ENCODE measurements at places on chromosomes 1 and 21.

DNA sequence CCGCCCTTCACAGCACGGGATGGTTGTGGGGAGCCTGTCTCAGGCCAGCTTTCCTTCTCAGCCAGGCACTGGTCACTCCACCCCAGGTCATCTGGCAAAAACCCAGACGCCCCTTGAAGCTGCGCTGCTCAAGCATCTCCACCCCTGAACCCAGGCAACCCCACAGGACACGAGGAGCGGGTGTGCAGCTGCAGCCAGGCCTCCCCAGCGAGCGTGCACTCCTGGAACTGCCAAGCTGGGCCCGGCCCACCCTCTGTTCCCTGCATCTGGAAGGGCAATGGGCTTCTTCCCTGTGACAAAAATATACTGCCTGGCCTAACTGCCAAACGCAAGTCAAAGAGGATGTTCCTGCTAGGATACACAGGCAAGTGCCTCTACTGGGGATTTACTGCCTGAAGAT, 39.7 kb downstream of the SLC66A1 start:
- DNase-seq, result no peak

GRCh38 chr1:19563324-19564097, 78.2 kb upstream of the CAPZB start:
- DNase-seq, result no peak

- DNase-seq, result no peak
Measured at GRCh38 chr21:31566064-31566463, 93.4 kb upstream of the SOD1 start.

DNA sequence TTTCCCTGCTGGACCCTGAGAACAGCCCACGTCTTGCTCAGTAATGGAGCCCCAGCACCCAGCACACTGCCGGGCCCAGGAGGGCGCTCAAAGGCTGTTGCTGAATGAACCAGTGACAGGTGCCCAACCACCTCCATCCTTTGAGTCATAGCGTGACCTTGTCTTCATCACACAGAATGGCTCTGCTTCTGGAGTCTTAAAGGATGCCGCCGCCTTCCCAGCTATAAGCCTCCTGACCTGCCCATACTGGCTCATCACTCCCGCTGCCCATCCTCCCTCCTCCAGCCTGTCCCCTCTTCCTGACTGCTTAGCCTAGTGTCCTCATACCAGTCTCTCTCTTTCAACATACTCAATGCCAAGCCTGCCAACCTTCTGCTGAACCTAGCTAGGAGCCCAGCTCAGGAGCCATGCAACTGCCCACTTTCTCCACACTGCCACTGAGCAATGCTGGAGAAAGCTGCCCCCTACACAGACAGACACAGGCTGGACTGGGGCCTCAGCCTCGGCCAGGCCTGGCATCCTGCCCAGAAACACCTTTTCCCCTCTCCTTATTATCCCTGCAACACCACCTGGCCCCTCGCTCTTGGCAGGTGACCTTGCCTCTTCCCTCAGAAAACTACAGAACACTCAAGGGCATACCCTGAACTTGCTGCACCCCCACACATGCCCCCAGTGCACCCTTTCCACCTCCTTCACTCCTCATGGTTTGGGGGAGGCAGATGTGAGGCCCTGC, 14.1 kb downstream of the TTC39A start:
- no peak for DNase-seq

GRCh38 chr1:248752161-248753028, 3.2 kb downstream of the LYPD8 start:
- no peak for DNase-seq

DNA sequence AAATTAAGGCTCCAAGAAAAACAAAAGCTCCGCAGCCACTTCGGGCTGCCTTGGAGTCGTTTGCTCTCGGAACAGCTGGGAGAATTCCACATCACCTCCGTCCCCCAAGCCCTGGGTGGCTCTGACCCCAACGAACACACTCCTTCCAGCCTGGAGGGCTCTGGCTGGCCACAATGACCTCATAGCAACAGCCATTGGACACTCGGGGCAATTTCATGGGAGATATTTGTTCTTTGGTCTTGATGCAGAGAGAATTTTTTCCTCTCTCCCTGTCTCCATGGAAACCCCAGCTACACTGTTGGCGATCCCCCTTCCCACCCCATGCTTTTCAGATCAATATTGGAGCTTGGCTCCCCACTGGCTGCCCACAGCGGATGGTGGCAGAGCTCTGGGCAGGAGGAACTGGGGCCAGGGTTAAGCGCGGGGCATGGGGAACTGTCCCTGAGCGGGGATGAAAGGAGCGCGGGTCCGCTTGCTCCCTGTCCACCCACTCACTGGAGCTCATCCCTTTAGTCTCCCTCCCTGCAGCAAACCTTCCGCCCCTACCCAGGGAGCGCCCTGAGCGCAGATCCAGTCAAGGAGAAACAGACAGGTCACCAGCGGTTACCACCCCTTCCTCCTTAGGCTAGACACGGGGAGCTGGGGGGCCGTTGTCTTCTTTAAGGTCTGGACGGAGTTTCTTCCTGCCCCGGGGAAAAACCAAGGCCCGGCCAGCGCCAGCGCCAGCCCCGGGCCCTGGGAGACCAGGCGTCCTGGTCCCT, 1.2 kb downstream of the WNT4 start:
- DNase-seq, result no peak

- DNase-seq, result no peak
Measured at GRCh38 chr1:184061396-184062003, 10.0 kb downstream of the TSEN15 start.

DNA sequence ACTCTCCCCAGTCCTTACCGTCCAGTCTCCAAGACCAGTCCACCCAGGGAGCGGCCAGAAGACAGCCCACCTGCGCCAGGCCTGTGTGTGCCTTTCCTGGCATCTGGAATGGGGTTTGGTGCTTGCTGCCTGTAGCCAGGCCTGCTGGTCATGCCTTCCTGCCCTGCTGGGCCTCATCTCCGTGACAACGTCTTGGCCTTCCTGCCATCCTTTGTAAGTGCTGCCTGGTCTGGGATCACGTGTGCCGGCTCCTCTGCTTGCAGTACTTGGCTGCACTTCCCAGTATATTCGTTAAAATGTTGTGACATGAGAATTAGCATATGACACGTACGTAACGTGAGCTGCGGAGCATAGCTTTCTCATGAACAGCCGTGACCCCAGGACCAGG, 145.3 kb upstream of the COL6A1 start:
- DNase-seq, result no peak

GRCh38 chr21:16502273-16502672, 772.5 kb downstream of the USP25 start:
- DNase-seq, result no peak

GRCh38 chr1:17120481-17120877, 1.2 kb upstream of the PADI2 start:
- DNase-seq, result no peak

GRCh38 chr1:226482975-226483700, 65.4 kb upstream of the STUM start:
- no peak for DNase-seq

DNA sequence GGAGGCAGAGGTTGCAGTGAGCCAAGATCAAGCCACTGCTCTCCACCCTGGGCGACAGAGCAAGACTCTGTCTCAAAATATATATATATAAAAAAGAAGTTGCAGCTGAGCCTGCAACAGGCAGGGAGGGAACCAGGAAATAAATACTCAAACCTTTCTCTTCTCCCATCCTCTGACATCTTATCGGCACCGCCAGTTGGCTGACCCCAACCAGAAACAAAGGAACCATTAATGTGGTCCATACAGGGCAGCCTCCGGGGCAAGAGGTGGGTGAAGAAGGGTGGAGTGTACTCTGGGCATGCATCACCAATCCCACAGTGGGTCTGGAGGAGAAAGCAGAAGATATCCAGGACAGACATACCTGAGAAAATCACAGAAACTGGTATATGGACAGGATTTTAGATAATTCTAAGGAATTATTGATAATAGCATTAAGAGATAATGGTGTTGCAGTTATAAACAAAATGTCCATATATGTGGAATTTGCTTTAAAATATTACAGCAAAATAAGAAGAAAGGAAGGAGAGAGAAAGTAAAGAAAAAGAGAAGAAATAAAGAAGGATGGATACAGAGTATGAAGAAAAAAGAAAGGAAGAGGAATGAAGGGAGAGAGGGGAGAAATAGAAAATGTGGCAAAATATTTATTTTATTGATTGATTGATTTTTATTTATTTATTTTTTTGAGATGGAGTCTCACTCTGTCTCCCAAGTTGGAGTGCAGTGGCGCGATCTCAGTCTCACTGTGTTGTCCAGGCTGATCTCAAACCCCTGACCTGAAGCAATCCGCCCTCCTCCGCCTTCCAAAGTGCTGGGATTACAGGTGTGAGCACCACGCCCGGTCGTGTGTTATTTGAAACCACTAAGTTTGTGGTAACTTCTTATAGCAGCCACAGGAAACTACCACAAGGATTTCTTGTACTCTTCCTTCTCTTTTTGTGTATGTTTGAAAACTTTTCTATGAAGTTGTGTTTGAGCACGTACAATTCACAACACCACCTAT, 4.1 kb upstream of the PTAFR start:
- no peak for DNase-seq

GRCh38 chr1:45009956-45010854, 919 bp downstream of the HECTD3 start:
- DNase-seq, result no peak

DNA sequence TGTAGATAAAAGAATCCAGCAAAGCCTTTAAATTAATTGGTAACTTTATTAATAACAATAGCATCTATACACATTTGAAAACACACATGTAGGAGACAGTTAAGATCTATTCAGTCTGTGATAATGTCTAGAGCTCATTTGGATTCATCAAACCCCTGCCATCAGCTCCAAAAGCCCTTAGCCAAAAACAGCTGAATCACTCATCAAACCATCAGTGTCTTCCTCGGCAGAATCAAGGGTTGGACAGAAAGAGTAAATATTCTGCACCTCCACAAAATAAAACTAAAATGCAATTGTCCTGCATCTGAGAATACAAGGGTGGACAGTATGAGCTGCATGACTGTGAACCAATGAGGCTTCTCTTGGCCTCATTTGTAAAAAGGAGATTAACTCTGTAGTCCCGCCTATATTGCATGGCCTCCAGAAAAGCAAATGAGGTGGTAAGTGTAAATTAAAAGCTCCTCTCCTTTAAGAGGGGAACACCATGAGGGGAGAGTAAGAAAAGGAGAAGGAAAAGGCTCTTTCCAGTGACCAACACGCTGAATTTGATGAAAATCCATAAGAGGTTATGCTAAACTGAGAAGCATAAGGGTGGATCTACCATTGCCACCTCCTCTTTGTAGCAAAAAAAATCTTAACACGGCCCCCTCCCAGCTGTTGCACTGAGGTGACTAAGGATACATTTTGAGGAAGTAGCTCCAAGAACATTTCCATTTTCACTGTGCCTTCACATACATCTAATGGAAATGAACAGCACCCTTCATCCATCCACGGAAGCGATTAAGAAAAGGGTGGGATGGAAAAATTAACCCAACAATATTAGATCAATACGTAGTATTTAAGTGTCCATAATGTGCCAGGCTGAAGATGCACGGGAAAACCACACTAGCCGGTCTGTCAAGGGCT, 14.7 kb upstream of the BOLA1 start:
- no peak for DNase-seq

DNA sequence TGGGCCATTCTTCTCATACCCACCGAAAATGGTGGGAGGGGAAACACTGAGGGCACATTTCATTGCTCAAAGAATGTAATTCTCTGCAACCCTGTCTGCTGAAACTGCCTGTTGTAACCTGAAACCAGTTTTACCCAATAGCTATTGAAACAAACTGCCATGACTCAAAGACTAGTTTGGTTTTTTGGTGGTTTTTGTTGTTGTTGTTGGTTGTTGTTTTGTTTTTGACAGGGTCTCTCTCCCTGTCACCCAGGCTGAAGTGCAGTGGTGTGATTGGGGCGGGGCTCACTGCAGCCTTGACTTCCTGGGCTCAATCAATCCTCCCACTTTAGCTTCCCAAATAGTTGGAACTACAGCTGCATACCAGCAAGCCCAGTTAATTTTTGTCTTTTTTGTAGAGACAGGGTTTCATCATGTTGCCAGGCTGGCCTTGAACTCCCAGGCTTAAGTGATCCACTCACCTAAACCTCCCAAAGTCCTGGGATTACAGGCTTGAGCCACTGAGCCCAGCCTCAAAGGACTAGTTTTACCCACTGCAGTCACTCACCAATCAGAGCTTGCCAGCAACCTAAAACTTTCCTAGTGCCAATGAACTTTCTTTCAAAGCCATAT, 2.1 kb upstream of the IPP start:
- DNase-seq, result no peak

- DNase-seq, result no peak
Measured at GRCh38 chr1:174676856-174677255, 229.1 kb downstream of the GPR52 start.

DNA sequence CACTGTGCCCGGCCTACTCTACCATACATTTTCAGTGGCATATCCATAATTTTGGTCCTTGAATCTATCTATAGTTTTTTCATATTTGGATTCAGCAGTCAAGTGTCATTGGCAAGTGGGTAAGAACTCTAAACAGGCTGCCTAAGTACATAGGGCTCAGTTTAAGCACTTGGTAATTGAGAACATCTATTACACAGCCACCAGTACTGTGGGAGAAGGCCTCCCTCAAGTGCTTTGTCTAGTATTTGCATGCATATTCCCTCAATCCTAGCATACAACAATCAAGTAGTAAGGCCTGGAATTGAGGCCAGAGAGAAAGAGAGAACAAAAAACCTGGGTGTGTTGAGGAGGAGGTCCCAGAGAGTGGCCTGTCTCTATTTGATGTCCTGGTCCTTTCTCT, 325.2 kb downstream of the USP25 start:
- DNase-seq, result no peak

GRCh38 chr1:2499986-2500596, 24.0 kb downstream of the PLCH2 start:
- DNase-seq, result no peak

DNA sequence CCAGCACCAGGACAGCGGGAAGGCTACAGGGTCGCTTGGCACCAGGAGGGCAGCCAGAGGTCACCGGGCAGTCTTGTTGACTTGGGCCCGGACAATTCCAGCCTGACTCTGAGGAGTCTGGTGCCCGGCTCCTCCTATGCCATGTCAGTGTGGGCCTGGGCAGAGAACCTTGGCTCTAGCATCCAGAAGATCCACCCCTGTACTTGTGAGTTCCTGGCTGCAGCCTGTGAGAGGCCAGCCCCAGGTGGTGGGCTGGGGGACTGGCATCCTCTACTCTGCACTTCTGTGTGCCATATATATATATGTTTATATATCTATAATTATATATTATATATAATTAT, 11.6 kb upstream of the PTPN7 start:
- no peak for DNase-seq

GRCh38 chr1:45246760-45247159, 40.4 kb upstream of the ZSWIM5 start:
- no peak for DNase-seq

GRCh38 chr1:117051224-117052064, 8.7 kb upstream of the TTF2 start:
- DNase-seq, result no peak

GRCh38 chr1:157969697-157970485, 23.6 kb upstream of the KIRREL1 start:
- no peak for DNase-seq

GRCh38 chr1:108082738-108083562, 117.2 kb downstream of the SLC25A24 start:
- DNase-seq, result no peak
